ENCODE measurements at places on chromosomes 2 and 18. TPM values are rescaled to one million over a fixed set of nuclear protein-coding genes. Genes with fewer than 3 reads are reported as not detected.

DNA sequence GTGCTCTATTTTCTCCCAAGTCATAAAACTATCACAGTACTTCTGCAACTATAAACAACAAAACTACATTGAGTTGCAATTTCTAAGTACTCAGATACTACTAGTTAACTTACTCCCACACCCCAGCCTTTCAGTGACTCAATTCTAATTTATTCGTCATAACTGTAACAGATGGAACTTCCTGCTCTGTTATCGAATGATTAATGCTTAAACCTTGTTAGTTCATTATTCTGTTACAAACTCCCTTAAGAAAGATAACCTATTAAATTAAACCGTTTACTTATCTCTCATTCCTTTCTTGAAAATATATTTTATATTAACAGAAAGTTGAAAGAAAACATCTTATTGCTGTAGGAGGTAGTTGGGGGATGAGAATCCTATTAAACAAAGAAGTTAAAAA lies 17.0 kb downstream of the TNFAIP6 start:
- no peak for DNase-seq

DNA sequence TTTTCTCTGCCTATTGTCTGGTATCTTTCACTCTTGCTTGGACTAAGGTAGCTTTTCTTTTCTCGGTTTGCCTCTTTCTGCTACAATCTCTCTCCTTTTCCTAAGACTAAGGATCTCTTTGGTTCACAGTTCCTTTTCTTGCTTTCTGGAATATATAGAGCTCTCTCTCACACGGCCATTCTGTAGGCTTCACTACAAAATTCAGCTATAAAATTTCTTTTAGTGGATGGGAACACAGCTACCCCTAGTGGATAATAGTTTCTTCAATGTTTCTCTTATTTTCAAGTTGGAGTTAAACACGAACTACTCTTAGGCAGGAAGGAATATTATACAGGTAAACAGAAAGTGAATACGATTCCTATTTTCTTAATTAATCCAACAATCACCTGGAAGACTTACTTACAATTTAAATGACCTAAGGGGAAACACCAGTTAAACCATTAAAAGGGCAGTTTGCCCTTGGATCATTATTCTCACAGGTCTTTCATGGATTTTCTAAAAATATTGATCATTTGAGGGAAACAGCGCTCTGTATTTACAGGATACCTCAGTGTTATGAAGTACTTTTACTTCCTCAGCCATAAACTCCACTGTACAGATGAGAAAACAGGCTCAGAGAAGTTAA lies 140.5 kb downstream of the LRP2 start:
- DNase-seq: no peak

DNA sequence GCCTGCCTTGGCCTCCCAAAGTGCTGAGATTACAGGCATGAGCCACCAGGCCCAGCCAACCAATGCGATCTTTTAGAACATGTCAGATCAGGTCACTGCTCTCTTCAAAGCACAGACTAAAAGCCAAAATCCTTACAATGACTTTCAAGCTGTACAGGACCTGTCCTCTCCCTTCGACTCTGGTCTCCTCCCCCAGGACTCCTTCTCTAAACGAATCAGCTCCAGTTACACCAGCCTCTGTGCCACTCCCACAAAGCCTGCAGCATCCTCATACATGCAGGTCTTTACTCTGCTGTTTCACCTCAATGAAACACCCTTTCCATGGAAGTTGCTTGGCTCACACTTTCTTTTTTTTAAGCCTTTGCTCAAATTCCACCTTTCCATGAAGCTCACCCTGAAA lies 436.0 kb downstream of the METTL4 start:
- DNase-seq: no peak

DNA sequence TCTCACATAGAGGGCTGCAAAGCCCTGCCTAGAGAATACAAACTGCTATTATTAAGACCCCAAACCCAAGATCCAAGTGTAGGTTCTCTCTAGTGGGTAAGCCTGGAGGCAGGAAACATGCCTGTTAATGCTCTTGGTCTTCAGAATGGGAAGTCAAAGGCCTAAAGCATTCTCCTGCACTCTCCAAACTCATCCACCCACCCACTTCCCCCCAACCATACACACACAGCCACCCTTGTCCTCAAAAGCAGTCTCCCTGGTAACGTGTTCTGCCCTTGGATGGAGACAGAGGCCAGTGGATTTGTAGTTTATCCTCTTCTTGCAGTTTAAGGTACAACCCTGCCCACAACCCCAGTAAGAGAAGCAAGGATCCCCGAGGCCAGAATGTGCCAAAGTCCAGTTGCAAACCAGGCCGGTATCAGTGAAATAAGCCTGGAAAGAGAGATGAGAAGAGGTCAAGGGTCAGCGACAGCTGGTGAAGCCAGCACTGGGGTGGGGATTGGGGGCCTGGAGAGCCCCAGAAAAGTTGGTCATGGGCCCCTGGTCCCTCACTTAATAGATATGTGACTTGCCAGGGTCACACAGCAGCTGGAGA lies 23.0 kb downstream of the TMEM247 start:
- DNase-seq: peak; percentile 36

Gene LINC00305
- total RNA-seq: not detected

Gene GALNT3
- 17.2 TPM for total RNA-seq

DNA sequence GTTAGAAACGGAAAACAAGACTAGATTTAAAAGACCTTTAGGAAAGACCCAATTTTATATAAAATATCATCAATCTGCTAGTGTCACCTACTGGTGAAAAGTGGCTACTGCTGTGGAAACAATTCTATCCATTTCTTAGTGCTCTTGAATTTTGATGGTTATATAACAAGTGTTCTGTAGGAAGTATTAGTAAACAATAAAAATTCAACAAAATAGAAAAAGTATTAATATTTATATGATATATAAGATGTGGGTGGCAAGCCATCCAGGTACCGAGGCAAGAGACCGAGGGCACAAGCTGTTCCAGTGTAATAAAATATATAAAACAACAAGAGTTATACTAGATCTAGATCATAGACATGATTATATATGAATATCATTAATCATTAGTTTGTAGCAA lies 6.2 kb upstream of the TMEM87B start:
- DNase-seq: peak; percentile 51

Gene TUBB8B
- 0.91 TPM for total RNA-seq

DNA sequence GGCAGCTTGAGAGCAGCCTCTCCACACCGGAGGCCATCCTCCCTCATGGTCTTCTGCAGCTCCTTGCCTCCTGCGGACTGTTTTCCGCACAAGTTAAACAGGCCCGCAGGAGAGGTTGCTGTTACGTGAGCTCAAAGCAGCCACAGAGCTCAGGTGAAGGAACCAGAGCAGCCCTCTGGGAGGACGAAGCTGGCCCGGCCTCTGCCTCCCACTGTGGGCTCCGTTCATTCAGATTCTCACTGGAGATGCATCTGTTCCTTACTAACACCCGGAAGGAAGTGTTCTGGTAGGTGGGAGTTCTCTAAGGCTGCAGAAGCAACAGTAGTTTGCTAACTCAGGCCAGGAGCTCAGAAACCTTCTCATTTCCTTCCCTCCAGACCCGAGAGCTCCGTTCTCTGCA lies 10.9 kb downstream of the DIPK1C start:
- DNase-seq: no peak

DNA sequence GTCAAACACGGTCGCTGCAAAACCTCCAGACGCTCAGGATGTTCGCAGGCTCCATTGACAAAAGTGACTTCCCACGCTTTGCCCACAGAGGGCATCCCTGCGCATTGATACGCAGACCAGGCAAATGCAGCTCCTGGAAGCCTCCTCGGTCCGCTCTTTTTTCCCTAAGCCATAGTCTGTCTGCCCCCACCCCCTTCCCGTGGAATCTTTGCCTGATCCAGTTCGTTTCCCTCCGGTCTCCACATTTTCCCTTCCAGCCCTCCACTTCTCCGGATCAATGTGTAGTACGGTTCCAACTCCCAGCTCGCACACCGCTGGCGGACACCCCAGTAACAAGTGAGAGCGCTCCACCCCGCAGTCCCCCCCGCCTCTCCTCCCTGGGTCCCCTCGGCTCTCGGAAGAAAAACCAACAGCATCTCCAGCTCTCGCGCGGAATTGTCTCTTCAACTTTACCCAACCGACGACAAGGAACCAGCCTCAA lies at the start of gene DCC:
Gene DCC, plus strand, starts transcription at position 307 of the 481 bp plus-strand sequence. CDS start 591 bp downstream, outside the sequence.
- peak; percentile 37 for DNase-seq

- DNase-seq: no peak
Observed at GRCh38 chr2:128503399-128504245, 185.0 kb upstream of the HS6ST1 start.

GRCh38 chr2:137238065-137238464 lies 472.7 kb downstream of the THSD7B start:
- no peak for DNase-seq

- no peak for DNase-seq
Observed at GRCh38 chr2:224724331-224724730, 8.2 kb upstream of the CCDC195 start.

DNA sequence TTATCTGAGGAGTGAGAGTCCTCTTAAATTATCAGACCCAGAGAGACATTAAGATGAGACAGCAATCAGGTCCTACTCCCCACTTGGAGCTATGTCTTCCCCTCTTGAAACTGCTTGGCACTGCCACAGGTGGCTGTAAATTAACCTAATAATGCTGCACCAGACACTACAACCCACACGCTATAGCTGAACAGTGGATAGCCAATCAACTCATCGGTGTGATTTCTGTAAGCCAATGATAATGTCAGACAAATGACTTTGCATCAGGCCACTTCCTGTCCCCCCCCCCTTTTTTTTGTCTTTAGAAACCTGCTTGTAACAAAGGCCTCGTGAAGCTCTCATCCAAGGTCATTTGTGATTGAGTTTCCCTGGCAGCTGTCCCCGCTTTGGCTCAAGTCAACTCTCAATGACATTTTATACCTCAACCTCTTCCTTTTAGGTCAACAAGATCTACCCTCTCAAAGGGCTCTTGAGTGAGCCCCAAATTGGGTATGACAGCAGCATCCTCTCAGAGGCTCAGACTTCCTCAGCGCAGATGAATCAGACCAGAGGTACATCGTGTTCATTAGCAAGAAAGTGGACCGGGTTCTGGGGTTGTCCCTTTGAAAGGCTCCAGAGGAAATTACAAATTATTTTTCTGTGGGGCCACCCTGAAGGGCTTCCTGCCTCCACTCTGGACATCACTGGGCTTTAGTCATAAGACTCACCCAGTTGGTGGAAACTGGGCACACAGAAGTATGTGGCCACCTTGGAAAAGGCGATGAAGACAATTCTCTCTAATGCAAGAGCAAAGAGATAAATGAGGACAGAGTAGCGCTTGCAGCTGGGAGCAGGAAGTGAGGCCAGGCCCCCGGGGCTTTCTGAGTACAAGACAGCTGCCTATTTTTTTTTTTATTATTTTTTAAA lies 73.6 kb downstream of the COPS8 start:
- DNase-seq: no peak

- DNase-seq: no peak
Observed at GRCh38 chr18:28204154-28204553, 27.2 kb upstream of the CDH2 start.

Gene LCT
- 1.5 TPM for total RNA-seq

DNA sequence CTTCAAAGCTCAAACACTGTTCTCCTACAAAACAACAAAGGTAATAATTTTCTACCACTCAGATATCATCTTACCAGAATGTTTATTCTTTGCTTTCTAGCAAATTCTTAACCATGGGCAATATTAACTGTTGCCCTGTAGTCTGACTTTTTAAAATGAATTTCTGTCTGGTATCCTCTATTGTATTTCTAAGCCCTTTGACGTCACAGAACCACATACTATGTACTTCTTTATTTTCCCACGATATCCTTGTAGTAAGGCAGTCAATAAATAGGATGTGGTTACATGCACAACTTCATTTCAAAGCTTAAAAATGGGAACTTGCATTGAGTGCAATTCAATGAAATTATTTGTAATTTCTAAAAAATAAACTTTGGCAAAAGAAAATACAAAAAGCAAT lies 58.7 kb downstream of the THADA start:
- no peak for DNase-seq

Gene SP5
- total RNA-seq: 149 TPM

- DNase-seq: no peak
Observed at GRCh38 chr2:42927334-42928160, 135.2 kb upstream of the HAAO start.

DNA sequence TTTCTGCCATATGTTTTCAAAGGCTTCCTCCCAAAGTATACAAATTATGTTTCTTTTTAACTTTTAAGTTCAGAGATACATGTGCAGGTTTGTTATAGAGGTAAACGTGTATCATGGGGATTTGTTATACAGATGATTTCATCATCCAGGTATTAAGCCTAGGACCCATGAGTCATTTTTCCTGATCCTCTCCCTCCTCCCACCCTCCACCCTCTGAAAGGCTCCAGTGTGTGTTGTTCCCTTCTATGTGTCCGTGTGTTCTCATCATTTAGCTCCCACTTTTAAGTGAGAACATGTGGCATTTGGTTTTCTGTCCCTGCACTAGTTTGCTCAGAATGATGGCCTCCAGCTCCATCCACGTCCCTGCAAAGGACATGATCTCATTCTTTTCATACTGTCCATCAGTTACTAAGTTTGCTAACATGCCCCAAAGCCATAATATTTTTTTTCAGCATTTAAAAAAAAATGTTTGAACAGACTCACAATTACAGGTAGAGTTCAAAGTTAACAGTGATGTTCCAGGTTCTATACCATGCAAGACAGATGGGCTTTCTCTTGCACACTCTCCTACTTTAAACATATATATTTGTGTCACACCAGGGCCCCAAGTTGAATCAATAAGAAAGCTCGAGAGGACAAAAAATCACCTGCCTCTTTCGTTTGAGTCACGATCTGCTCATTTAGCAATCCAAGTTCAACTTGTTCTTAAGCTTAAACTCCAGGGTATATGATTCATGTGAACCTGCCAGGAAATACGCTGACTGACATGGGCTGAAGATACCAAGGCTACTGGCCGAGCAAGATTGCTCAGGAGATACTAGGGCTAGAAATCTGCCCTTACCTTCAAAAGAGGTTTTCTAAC lies 77.6 kb downstream of the AP1S3 start:
- DNase-seq: peak; percentile 71

Gene IL36G
- total RNA-seq: not detected

- DNase-seq: no peak
Observed at GRCh38 chr2:168357797-168358472, 98.1 kb upstream of the CERS6 start.

- DNase-seq: no peak
Observed at GRCh38 chr2:112811276-112811831, 25.2 kb downstream of the IL1B start.

DNA sequence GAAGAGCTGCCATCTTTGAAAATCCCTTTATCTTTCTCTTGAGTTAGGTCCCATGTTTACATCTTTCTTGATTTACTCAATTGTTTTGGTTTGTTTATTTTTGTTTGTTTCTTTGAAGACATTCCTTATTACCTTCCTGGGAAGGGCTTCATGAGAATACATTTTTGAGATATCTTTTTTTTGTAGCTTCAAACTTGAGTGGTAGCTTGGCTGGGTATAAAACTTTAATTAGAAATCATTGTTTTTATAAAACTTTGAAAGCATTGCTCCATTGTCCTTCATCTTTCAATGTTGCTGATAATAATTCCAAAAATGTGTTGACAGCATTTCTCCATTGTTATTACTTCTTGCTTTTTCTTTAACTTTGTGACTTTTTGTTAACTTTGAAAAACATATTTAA lies 145.9 kb upstream of the RBMS1 start:
- DNase-seq: no peak

- peak; percentile 64 for DNase-seq
Observed at GRCh38 chr2:169734169-169734847, 676 bp downstream of the KLHL23 start.

- no peak for DNase-seq
Observed at GRCh38 chr18:79586436-79587225, 93.0 kb upstream of the CTDP1 start.

Data from Caco-2 (cell line).